ENCODE measurements at places on chromosomes 6 and 20.
A peak's percentile ranks its signal among the peaks of the same experiment; 100 is the strongest.

DNA sequence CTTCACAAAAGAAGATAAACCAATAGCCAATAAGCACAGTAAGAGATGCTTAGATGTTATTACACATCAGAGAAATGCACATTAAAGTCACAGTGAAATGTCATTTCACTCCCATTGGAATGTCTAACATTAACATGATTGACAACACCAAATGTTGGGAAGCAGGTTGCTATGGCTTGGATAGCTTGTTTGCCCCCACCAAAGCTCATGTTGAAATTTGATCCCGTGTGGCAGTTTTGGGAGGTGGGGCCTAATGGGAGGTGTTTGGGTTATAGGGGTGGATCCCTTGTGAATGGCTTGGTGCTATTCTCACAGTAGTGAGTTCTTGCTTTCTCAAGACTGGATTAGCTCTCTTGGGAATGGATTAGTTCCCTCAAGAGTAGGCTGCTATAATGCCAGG is 44.8 kb downstream of the MRAP2 start:
- DNase-seq: no peak

DNA sequence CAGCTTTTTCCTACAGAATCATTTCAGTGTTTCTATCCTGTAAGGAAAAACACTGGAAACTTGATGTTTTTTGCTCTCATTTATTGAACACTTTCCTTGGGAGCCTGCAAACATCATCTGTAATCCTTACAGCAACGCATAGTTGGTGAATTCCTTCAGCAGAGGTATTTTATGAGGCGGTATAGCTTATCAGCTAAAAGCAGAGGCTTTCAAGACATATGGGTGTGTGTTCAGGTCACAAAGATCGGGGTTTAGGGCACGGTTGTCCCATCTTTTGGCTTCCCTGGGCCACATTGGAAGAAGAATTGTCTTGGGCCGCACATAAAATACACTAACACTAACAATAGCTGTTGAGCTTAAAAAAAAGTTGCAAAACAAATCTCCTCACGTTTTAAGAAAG is 185.0 kb downstream of the AIG1 start:
- DNase-seq: no peak

DNA sequence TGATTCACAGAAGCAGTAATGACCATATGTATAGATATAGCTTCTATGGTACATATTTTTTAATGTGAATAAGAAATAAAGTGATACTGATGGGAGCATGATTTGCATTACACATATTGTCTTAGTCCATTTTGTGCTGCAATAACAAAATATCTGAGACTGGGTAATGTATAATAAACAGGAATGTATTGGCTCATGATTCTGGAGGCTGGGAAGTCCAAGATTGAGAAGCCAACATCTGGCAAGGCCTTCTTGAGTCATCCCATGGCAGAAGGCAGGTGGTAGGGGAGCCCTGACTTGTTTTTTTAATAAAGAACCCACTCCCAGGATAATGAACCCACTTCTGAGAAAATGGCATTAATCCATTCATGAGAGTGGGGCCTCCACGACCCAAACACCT is 185.6 kb upstream of the RREB1 start:
- no peak for DNase-seq

DNA sequence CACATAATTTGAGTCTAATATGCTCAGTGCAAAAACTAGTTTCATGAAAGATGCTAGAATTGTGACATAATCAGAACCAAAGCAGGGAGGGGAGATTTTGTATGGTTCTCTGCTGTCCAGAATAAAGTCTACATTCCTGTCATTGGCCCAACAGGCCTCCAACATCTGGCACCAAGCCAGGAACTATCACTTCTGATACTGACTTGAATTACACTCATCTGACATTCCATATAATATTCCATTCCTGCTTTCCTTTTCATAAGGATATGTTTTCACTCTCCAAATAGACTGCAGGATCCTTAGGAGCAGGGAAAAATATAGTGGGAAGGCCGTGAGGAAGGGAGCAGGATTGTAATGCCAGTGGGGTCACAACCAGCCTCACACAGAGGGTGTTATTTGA is 84.6 kb upstream of the BTN3A2 start:
- no peak for DNase-seq

GRCh38 chr6:151121900-151122299 is 117.9 kb upstream of the AKAP12 start:
- DNase-seq: no peak

- DNase-seq: no peak
Measured at GRCh38 chr6:39426073-39426456, 103.6 kb upstream of the KCNK16 start.

- no peak for DNase-seq
Measured at GRCh38 chr6:141521440-141521839, 611.3 kb upstream of the GJE1 start.

DNA sequence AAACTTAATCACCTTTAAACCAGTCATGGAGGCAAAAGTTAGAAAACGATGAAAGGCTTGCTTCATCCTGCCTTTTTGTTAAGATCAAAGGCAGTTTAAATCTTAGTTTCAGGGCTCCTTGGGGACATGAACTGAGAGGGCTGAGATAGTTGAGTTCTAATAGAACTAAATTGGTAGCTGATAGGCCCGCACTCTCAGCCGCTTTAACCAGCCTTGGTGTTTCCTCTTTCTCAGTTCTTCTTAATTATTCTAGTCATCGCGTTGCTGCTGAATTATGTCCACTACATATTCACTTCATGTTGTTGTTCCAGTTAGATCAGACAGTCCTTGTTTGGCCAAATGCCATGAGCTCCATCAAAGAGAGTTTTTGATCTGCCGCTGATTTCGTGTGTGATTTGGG is 72.5 kb downstream of the ANKS1A start:
- no peak for DNase-seq

GRCh38 chr20:25303292-25304024 is 55.6 kb downstream of the PYGB start:
- no peak for DNase-seq

DNA sequence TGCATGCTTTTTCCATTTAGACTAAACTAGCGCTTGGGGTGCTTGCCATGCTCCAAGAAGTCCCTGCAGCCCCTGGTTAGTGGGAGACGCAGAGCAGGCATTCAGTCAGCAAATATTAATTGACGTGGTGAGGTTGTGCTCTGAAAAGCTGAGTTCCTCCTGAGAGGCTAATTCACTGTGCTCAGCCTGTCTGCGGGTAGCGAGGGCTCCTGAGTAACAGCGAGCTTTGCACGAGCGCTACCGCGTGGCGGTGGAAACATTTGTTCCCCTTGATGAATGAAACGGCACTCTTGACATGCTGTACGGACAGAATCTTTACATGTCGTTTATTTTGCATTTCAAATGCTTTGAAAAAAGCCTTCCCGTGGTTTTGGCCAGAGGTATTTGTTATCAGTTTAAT is 170.6 kb upstream of the AGPAT4 start:
- peak; percentile 16 for DNase-seq

GRCh38 chr6:149235130-149235561 is 82.4 kb upstream of the TAB2 start:
- DNase-seq: no peak

GRCh38 chr20:48456366-48457192 is 371.2 kb downstream of the PREX1 start:
- peak; percentile 22 for DNase-seq

DNA sequence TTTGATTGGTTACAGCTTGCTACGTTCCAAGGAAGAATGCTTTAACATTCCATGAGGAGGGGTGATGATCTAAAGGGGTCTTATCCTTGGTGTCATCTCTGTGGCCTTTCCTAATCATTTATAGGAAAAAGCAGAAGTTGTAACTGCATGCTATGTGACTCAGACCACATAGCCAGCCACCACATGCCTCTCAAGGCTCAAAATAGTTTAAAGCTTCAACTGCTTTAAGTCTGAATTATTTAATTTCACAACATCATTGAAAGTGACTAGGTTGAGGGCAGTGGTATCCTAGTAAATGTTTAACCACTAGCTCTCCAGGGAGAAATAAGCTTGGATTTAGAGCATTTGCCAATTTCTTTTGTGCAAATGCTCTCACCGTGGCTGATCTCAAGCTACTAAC is 29.7 kb downstream of the MC3R start:
- no peak for DNase-seq

- DNase-seq: no peak
Measured at GRCh38 chr6:163701762-163702161, 287.2 kb downstream of the QKI start.

- DNase-seq: no peak
Measured at GRCh38 chr20:1816384-1817381, 78.5 kb upstream of the SIRPA start.

- DNase-seq: no peak
Measured at GRCh38 chr6:22072949-22073348, 223.9 kb downstream of the PRL start.

DNA sequence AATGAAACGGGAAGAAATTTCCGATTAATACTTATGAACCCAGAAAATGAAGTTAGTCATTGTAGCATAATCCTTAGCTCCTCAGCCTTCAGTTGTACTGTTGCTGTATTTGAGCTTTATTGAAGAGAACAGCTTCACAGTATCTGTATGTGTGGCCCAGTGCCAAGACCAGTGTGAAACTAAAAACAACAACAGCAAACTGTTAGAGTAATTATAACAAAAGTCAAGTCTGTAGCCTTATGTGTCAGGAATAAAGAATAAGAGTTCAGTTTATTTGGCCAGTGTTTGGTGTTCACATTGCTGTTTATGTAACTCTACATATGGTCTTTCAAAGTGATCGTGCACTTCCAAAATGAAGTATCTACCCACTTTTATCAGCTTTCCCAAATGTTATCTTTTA is 70.9 kb downstream of the ARID1B start:
- DNase-seq: no peak

GRCh38 chr6:80640176-80640575 is 533.7 kb downstream of the BCKDHB start:
- DNase-seq: no peak

GRCh38 chr20:44356353-44356723 is 839 bp downstream of the HNF4A start:
- DNase-seq: no peak

DNA sequence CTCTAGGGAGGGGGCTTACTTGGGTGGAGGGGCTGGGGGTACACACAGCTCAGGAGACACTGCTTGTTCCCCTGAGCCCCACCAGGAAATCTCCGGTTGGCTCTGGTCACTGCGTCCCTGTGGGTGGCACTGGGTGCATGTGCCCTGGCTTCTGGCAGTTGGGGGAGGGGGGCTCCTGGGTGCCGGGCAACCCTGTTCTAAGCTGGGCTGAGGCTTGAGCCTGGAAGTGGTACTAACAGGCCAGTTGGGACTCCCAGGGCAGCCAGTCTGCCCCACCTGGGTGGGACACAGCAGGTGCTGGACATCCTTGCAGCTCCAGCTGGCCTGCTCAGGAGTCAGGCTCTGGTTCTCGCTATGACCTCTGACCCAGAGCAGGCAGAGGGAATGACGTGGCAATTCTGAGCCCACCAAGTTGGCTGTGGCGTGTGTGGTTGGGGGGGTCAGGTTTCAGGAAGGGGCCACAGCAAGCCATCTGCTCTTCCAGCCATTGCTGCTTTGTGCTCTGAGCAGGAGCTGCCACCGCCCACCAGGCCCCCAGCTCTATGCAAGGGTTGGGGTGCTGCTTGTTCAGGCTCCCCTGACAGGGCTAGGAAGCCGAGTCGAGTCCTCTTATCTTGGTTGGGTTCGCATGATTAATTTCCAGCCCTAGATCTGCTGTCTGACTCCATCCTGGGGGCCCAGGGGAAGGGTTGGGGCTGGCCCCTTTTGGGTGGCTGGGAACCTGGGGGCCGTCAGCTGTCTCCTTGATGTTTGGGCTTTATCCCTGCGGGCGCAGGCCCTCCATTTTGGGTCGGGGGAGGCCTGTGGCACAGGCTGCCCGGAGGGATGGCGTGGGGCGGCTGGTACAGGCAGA is 590 bp downstream of the C20orf204 start:
- no peak for DNase-seq

GRCh38 chr20:888057-888456 is 28.1 kb downstream of the ANGPT4 start:
- no peak for DNase-seq

DNA sequence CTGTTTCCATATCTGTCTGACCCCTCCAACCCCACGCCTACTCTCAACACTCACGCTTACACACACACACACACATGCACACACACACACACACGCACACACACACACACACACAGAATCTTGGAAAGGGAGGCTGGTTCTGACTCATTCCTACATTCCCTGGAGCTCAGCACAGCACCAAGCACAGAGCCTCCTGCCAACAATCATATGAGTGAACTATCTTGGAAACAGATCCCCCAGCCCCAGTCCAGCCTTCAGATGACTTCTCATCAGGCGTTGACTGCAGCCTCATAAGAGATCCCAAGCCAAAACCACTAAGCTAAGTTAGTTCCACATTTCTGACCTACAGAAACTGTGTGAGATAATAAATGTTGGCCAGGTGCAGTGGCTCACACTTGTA is 14.1 kb upstream of the HCK start:
- no peak for DNase-seq

DNA sequence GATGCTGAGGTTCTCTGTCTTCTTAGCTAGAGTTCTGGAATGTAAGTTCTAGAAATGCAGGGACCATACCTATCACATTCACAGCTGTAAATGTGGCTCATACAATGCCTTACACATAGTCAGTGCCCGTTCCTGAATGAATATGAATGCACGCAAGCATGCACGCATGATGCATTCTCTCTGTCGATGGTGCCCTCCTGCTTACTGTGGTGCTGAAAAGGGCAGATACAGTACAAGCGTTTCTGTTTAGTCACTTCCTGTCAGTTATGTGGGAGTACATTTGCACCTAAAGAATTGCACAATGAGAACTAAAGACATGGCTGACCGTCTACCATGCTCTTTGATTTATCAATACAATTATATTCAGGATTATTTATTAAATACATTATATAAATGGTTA is 152.2 kb upstream of the SOX4 start:
- DNase-seq: no peak

DNA sequence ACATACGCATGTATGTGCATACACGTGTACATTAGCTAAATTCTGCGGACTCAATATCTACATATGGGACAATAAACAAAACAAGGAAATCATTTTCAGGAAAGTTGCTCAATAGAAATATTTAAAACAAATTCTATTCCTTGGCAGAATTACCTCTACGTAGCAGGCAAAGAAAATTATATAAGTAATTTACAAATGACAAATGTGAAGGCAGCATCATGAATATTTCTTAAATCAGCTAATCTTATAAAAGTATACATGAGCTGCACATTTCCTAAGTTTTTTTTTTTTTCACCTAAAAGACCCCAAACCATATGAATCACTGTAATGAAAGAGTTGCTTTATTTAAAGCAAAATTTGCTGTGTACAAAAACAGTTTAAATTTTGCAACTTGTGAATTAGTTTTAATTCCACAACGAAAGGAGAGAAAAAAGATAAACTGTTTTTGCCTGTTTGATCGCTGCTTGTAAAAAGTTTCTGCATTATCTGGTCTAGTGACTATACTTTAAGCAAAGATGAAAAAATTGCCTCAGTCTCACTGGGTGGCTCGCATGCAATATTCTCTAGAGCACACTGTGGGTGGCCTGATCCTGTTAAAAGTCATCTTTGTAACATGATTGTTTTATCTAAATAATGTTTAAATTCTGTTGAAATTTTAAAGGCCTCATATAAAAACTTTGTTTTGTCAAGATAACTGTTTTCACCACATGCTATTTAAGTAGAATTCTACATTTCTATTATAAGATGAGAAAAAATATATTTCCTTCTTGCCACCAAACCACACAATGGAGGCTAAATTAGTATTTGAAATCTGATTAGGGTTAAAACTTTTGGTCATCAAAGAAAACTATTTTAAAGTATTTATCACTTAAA is 57.1 kb downstream of the HUS1B start:
- no peak for DNase-seq
